A673 (cell line): ENCODE measurements at places on chromosomes 6 and 20. TPM values are rescaled to one million over a fixed set of nuclear protein-coding genes. Genes with fewer than 3 reads are reported as not detected.

- peak; percentile 39 for DNase-seq
These were observed 23.5 kb downstream of the PTCHD4 start for GRCh38 chr6:48087448-48087847.

- DNase-seq: no peak
These were observed 5.0 kb upstream of the GNRH2 start for GRCh38 chr20:3038454-3038853.

Gene BACH2
- 0.37 and 1.9 TPM in 2 replicates for total RNA-seq

DNA sequence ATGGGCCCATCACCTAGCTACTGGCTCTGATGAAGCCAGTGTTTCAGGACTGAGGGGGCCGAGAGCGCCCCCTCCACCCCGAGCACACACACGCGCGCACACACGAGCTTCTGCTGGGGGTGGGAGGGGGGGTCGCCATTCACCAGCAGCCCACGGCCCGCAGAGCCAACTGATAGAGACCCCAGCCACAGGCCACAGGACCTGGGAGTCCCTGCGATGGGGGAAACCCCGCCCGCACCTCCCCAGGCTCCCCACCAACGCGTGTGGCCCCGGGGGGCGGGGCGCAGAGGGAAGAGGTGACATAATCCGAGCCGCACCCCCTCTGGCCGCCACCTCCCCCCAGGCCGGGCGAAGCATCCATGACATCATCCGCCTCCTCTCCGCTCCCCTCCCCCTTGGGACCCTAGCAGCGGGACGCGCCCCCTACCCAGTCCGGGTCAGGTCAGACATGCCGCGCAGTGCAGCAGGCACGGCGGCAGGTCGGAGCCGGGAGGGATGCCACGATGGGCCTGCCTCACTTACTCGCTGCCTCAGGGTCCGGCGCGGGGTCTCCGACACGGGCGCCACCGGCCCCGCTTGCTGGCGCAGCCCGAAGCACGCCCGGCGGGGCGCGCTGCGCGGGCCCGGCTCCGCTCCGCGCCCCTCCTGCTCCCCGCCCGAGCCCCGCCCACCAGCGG lies at the start of gene LZTS3:
Gene LZTS3 (minus strand): TSS at position 617 of the 677 bp plus-strand sequence. CDS start 6,386 bp downstream, outside the sequence.
- DNase-seq: peak; percentile 86

DNA sequence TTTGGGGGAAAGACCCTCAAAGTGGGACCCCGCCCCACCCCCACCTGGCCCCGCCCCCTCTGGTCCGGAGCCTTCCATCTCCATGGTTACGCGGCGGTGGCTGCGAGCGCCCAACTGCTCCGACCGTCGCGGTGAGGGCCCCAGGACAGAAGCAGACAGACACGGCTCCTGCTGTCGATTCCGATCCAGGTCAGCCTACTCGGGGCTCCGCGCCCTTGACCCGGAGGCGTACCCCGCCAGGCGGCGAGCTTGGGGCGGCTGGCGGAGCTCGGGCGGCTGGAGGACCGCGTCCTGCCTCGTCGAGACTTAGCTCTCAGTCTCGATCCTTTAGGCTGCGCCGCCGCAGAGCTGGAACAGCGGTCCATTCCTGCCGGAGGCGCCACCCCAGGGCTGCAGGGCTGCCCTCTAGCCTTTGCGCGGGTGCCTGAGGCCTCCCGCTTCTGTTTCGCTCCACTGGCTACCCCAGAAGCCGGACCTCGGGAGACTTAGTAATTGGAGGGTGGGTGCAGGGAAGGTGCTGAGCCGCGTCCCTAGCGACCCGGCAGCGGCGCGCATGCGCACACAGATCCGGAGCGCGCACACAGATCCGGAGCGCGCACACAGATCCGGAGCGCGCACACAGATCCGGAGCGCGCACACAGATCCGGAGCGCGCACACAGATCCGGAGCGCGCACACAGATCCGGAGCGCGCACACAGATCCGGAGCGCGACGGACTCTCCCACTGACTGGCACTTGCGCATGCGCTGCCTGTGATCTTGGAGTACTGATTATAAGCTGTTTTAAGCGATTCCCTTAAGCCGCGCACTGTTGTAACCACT lies at the start of gene CFAP206:
Gene CFAP206 (plus strand): TSS at position 72 of the 820 bp plus-strand sequence. CDS start 1,868 bp downstream, outside the sequence.
- peak; percentile 84 for DNase-seq

Gene FAM217B
- total RNA-seq: 26.6 and 27.9 TPM in 2 replicates

DNA sequence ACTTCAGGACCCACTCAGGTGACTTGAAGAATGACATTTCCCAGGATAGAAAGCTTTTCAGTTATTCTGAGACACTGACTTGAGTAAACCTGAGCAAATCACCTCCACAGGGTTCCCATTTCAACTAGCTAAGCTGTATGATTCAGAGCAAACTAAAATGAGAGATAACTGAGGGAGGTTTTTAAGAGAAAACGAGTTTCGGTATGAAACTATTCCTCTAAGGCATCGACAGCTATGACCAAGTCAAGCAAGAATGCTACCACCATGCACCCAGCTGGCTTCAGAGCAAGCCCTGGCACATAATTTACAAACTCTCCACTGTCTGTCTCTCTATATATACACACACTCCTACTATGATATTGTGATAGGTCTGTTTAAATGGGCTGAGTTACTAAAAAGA lies 75.4 kb downstream of the PERP start:
- no peak for DNase-seq

GRCh38 chr6:44869321-44869897 lies 458.7 kb upstream of the RUNX2 start:
- no peak for DNase-seq

GRCh38 chr20:54772893-54773642 lies 297.7 kb downstream of the DOK5 start:
- no peak for DNase-seq

Gene ADGRG6
- total RNA-seq: 0.46 and 0.49 TPM in 2 replicates

DNA sequence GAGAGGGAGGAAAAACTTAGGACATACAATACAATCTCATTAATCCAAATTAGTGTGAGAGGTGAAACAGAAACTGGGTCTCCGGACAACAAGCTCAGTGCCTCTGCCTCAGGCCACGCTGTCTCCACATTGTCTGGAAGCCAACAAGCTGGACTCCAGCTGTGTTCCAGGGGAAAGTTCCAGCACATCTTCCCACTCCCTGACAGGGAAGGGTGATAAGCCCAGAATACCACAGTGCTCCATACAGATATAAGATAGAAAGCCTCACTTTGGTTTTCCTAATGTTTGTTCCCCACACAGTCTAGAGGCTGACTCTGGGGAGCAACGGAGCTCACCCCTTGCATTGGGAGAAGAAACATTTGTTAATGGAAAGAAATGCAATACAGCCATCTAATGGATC lies 117.1 kb upstream of the SPTLC3 start:
- no peak for DNase-seq

DNA sequence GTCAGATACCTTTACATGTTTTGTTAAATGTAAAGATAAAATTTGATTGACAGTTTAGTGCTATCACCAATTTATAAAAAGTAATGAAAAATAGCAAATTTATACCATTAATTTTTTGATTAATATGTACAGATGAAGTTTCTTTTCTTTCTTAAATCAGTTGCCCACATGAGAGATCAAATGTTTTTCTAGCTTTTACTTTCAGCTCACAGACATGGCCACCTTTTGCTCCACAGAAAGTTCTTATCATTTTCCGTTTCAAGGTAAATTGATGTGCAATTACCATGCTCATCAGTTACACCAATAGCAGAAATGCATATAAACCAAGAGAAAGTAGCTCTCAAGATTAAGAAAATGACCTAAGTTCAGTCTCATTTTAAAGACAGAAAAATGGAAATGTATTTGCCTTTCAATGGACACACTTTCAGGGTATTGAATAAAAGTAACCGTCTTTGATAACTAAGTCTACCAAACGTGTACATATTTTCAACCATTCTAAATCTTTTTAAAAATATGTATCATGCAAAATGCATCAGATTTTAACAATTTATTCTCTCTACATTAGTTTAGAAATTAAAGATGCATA lies 16.6 kb upstream of the EXOC2 start:
- no peak for DNase-seq

Gene TFAP2D
- total RNA-seq: not detected in 2 replicates

DNA sequence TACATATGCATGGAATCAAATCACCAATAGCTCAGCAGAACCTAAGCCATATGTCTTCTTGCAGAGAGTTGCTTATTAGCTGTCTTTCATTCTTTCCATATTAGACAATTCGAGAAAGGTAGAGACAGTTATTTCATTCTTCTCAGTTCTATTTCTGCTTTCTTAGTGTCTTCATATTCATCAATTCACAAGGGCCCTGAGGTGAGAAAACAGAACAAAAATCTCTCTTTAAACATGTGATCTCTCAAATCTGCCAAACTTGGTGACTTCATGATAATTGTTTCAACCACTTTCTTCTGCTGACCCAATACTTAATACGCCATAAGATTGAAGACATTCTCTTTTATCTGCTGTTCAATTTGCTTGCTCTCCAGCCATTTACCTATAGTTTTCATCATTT lies 229.7 kb upstream of the MARCKS start:
- no peak for DNase-seq

GRCh38 chr6:25359191-25359861 lies 80.2 kb downstream of the CARMIL1 start:
- DNase-seq: peak; percentile 34

DNA sequence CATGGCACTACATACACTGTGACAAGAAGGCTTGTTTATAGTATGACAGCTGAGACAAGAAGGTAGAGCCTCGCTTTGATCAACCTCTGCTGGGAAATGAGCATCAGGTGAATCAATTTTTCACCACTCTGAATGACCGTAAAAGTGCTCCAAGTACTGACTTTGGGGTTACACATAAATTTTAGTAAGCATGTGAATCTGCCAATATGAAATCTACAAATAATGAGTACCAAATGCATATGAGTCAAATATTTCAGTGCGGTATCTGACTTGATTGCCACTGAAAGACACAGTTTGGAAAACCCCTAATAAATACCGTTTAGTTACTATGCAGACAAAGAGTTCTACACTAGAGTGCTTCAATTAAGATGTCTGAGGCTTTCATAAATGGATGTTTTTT lies 77.8 kb downstream of the ATG5 start:
- no peak for DNase-seq

DNA sequence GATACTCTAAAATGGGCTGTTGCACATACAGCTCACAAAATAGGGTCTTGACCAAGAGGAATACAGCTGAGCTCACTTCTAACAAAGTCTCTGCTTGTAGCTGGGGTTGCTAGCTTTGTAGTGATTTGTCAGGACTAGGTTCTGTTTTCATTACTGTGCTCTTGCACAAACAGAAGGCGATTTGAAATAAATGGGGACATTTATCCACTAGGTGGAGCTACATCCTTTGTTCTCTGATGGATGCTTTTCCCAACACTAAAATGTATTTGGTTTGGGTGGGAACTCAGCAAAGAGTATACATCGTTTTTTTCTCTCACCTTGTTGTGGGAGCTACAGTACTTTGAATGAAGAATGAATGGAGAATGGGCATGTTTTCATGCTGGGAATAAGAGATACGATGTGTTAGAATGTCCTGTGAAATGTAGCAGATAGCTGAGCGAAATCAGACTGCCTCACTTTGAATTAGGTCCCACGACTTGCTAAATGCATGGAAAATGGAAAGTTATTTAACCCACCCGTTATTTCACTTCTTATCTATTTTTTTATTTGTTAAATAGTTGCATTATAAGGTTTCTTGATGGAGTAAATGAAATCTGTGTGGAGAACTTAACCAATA lies 494.7 kb upstream of the MAP3K7 start:
- DNase-seq: peak; percentile 88

DNA sequence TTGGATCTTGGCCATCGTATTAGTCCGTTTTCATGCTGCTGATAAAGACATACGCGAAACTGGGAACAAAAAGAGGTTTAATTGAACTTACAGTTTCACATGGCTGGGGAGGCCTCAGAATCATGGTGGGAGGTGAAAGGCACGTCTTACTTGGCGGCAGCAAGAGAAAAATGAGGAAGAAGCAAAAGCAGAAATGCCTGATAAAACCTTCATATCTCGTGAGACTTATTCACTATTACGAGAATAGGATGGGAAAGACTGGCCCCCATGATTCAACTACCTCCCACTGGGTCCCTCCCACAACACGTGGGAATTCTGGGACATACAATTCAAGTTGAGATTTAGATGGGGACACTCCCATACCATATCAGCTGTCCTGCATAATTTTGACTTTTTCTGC lies 20.1 kb upstream of the REPS1 start:
- no peak for DNase-seq

Gene ARMH2
- total RNA-seq: not detected in 2 replicates

DNA sequence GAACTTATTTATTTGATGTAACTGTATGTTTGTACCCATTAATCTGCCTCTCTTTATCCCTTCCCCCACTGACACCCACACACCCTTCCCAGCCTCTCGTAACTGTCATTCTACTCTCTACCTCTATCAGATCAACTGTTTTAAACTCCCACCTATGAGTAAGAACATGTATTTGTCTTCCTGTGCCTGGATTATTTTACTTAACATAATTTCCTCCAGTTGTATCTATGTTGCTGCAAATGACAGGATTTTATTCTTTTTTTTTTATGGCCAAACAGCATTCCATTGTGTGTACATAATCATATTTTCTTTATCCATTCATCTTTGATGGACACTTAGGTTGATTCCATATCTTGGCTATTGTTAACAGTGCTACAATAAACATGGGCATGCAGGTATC lies 49.3 kb downstream of the PHACTR2 start:
- DNase-seq: no peak

DNA sequence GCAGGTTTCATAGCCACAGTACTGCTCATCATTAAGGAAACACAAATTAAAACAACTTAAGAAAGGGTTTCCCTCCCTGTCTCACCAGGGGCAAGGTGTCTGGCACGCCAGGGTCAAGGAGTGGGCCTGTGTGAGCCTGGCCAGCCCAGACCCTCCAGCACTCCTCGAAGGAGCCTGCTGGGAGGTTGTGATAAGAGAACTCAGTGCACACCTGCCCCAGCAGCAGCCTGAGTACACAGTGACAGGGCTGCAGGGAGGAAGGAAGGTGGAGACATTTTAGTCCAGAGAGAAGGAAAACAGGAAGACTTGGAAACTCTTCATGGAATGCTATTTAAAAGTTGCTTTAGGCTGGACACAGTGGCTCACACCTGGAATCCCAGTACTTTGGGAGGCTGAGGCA lies 14.1 kb downstream of the NINL start:
- no peak for DNase-seq

DNA sequence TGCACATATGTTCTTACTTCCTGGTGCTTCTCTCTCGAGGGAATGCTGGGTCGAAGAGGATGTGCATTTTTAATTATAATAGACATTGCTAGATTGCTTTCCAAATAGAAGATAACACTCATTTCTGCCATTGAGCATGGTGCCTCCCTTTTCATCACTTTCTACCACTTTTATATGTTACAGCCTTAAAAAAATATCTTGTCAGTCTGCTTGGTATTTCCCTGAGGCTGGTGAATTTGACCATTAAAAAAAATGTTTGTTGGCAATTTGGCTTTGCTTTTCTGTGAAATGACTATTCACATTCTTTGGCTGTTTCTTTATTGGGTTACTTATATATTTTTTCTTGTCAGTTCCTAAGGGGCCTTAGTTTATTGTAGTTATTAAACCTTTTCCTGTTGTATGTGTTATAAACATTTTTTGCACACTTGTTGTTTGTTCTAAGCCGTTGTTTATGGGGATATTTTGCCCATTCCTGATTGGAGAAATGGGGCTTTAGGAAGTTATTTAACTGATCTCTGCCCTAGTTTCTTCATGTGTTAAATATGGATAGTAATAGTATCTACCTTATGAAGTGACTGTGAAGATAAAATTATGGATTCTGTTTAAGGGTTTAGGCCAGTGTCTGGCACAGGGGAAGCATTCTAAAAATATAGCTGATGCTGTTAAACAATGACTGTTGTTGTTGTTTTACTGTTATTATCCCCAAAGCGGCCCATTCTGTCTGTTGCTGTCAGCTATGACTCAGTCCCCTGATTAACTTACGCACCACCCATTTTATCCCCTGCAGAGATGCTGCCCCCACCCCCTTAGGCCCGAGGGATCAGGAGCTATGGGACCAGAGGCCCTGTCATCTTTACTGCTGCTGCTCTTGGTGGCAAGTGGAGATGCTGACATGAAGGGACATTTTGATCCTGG lies 3.8 kb downstream of the DDR1 start:
- peak; percentile 52 for DNase-seq
